Thymus (tissue), 14 donors: ENCODE measurements at places on chromosomes 16 and 17.

DNA sequence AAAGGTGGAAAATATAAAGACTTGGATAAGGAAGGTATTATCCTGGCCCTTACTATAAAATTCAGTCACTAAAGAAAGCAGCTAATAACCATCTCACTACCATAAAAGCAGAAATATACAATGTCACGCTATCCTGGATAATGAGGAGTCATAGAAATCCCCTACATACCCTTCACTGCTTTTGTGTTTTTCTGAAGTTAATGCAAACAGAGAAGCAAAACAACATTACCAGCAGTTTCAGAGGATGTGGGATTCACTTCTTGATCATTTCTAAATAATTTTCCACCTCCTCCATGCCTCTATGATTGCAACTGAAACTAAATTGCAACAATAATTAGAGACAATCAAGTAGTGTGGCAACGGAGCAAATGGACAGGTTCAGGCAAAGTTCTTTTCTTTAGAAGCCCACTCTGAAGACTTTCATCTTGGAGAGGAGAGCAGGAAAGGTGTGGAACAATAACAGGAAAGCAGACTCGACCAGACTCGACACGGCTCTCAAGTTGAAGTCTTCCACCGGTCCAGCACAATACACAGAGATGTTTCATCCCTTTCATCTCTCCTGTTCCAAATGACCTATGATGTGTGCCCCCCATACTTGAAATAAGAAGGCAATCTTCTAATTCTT is 10.2 kb downstream of the CYTH1 start:
- no peak for DNase-seq

GRCh38 chr17:44105483-44105882 is 18.0 kb downstream of the HDAC5 start:
- DNase-seq = no peak

- peak; percentile 16 for DNase-seq
These were observed 24.6 kb downstream of the GPT2 start for GRCh38 chr16:46908540-46909372.

- DNase-seq = no peak
These were observed 23.9 kb upstream of the TOM1L1 start for GRCh38 chr17:54876656-54877195.

- no peak for DNase-seq
These were observed 19.1 kb downstream of the WIPI1 start for GRCh38 chr17:68437979-68438822.

DNA sequence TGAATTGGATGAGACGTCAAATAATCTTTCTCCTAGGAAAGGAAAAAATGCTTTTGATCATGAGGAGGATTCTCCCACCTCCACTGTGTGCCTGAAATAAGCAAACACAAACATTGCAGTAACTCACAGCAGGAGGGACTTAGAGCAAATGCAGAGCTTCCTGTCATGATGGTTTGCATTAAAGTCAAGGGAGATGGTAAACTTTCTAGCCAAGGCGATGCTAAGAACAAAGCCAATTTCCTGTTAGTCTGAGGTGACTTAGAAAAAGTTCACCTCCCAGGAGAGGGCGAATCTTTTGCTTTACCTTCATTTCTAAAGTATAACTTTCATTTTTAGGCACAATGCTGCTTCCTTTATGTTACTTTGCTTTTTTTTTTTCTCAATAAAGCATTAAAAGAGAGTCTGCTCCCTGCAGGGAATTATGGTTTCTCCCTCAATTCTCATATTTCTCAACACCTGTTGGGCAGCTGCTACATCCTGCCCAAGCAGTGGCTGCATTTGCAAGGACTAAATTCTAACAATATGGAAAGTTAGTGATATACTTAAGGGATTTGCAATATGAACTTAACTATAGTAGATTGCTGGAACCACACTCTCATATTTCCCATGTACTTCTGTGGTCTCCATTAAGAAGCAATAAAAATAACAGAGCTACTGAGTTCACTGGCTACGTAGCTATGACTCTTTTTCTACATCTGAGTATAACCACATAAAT is 175.6 kb downstream of the PCTP start:
- peak; percentile 19 for DNase-seq

GRCh38 chr16:13911871-13912270 is 8.1 kb upstream of the ERCC4 start:
- DNase-seq = no peak

- no peak for DNase-seq
These were observed 16.3 kb upstream of the AURKB start for GRCh38 chr17:8226536-8227237.

GRCh38 chr17:49473900-49474751 is 21.0 kb upstream of the NGFR start:
- DNase-seq = no peak

- DNase-seq = no peak
These were observed 223.7 kb downstream of the SEC14L1 start for GRCh38 chr17:77364381-77364911.

GRCh38 chr17:13953841-13954240 is 115.5 kb upstream of the COX10 start:
- DNase-seq = no peak

DNA sequence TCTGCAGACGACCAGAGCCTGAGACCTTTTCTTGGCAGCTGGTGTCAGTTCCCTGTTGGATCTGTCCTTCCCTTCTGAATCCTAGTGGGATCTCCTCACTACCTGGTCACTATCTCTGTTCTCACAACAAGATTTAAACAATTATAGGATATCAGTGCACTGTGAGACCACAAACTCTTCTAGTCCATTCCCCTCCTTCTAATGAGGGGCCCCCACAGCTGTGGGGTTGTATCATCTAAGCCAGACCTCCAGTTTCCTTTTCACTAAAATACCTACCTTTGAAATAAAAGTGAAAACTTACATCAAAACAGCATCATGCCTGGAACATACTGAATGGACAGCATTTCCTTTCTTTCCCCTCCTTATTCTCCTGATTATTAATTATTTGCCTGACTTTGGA is 233.2 kb downstream of the PRKCA start:
- DNase-seq = peak; percentile 37

GRCh38 chr16:71986131-71986530 is 14.1 kb downstream of the PKD1L3 start:
- no peak for DNase-seq

DNA sequence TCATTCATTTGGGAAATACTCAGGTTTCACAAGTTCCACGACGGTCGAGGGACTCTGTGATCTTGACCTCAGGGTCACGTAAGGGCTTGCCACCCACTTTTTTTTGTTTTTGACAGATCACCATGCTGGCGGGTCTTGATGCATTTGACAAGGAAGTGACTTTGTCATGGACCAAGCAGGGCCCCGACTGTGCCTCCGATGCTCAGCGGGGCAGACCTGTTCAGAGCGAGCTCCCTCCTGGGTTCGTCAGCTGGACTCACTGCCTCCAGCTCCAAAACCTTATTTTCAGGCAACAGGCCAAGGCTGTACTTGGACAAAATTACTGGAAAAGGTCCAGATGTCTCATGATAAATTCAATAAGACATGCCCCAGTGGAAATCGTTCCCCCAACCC is 9.0 kb upstream of the CLEC18A start:
- DNase-seq = no peak

DNA sequence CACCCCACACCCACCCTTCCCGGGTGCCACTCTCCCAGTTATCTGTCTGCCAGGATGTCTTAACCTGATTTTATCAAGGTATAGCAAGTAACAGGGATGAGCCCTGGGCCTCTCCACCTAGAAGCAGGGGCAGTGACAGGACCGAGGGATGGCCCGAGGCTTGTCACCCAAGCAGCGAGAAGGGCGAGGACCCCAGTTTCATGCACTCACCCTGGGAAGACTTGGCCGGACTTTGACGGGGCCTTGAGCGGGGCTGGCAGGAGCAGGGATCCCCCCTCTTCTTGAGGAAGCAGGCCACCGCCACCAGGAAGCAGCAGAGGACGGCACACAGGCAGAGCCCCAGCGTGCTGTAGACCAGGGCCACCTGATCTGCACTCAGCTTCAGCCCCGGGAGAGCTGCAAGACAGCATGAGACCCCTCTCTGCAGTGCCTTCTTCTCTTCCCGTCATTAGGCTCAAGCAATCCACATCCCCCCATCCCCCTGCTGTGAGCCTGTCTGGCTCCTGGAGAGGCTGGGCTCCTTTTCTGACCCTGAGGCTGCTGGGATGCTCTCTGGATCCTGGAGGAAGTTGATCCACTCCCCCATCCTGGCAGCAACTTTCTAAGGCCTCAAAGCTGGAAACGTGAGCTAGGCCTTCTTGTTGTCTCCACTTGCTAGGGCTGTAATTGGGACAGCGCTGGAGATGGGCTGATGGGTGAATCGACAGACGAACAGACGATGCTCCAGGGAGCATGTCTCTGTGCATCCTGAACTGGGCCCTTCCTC is 31.6 kb downstream of the TNFRSF13B start:
- no peak for DNase-seq

DNA sequence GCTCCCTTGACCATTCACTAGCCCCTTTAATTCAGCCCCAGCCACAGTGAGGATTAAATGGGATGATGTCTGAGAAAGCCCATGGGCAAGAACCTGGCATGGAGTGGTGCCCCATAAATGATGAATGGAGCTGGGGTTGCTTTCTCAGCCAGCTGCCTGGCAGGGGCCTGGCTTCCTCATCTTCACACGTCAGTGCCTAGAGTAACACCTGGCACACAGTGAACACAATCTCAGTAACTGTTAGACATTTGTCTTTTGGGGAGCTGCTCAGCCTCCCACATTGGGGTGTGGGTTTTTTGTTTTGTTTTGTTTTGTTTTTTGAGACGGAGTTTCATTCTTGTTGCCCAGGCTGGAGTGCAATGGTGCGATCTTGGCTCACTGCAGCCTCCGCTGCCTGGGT is 47.5 kb upstream of the MEOX1 start:
- DNase-seq = no peak

DNA sequence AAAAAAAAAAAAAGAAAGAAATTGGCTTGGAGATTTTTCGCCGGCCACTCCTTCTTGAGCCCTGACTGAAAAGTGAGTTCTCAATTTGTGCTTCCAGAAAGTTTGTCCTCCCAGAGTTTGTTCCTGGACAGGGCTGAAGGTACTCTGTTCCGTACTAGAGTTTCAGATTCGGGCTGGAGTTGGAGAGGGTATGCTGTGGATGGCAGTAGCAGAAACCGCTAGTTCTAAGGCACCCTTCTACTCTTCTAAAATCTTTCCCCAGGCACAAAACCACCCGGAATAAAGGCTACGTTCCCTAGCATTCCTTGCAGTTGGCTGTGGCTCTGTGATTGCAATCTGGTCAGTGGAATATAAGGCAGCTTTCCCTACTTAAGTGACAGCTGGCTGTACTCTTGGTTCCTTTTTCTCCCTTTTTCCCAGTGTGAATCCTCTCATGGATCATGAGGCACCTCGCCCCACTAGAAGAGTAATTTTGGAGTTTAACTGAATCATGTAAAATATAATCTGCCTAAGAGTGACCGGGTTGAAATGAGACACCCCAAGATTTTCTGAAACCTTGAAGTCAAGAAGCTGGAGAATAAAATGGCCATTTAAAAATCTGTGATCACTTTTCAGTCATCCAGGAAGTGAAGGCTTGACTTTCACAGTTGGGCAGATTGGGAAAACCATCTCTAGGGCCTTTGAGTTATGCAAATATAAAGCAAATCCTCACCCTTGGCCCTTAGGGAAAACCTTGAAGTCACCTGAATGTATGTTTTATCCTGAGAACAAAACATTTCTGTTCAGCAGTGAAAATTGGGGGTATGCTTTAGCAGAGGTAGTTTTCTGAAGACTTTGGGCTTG is 901 bp upstream of the HEATR6 start:
- DNase-seq = no peak

DNA sequence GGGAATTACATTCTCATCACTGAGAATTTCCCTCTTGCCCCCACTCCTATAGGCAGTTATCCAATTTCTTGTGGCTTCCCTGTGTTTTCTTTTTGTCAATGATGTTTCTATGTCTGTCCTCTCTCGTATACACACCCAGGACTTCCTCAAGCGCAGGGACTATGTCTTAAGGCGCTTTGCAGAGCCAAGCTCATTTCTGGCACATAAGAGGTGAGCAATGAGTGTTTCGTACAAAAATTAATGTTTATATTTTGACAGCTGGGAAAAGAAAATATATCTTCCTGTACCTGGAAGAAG is 947 bp downstream of the DDX42 start:
- no peak for DNase-seq

- DNase-seq = no peak
These were observed 2.3 kb upstream of the LHX1 start for GRCh38 chr17:36934692-36935630.

- DNase-seq = no peak
These were observed 27.2 kb upstream of the TOB1 start for GRCh38 chr17:50893183-50893993.

GRCh38 chr16:521381-522210 is 5.9 kb upstream of the CAPN15 start:
- no peak for DNase-seq

- peak; percentile 24 for DNase-seq
These were observed 1.4 kb downstream of the APRT start for GRCh38 chr16:88810166-88810911.

GRCh38 chr17:31308372-31309334 is 5.2 kb downstream of the EVI2B start:
- no peak for DNase-seq

GRCh38 chr17:80130992-80131391 is 15.9 kb downstream of the EIF4A3 start:
- DNase-seq = no peak

- DNase-seq = no peak
These were observed 169.5 kb downstream of the AHSP start for GRCh38 chr16:31696968-31697743.

DNA sequence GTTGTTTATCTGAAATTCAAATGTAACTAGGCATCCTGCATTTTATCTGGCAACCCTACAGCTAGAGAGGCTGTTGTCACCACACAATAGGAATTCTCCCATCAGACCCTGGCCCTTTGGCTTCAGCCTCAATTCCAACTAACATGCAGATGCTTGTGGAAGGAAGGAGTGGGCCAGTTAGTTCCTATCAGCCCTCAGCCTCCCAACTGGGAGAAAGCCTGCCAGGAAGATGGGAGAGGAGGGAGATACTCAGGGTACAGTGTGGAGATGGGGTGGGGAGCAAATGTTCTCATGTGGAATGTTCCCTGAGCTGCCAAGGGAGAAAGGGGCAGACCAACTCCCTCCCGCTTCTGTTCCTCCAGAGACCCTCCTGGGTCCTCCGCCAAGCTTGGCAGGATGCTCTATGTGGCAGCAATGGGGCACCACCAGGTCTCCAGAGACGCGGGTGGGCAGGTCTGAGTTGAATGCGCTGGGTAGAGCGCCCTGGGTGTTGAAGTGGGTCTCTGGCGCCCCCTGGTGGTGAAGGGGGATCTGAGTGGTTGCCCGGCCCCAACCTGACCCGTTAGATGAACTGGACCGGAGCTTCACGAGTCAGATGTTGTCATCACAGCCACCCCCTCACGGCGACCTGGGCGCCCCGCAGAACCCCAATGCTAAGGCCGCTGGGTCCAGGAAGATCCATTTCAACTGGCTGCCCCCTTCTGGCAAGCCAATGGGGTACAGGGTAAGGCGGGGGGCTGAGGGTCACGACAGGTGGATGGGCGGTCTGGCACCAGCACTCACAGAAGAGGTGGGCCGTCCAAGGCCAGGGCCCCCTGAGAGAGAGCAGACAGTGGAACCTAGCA is 15.2 kb downstream of the GALK1 start:
- DNase-seq = peak; percentile 87
